ENCODE measurements at places on chromosomes 2 and 18. TPM values are rescaled to one million over a fixed set of nuclear protein-coding genes. Genes with fewer than 3 reads are reported as not detected.

The PAIP2B gene
- 3.7 TPM for total RNA-seq

The GPR155 gene
- total RNA-seq = 2.8 TPM

The GKN2 gene
- not detected for total RNA-seq

The CXCR1 gene
- not detected for total RNA-seq

- no peak overlapping the region for H3K4me3 ChIP-seq
- no peak for DNase-seq
- H3K36me3 ChIP-seq = peaks cover 2% of the 10 kb centered on the region
- H3K27ac ChIP-seq = no peak overlapping the region
- H3K4me1 ChIP-seq = peaks cover 14% of the 10 kb centered on the region
- H3K27me3 ChIP-seq = no peaks in the 10 kb centered on the region
These were observed 77.8 kb downstream of the CHRNA1 start for GRCh38 chr2:174686430-174686829.

GRCh38 chr2:217799563-217800432, 203.0 kb downstream of the TNS1 start:
- DNase-seq = no peak
- no peak overlapping the region for H3K4me3 ChIP-seq
- H3K4me1 ChIP-seq = peaks cover 17% of the 10 kb centered on the region
- no peaks in the 10 kb centered on the region for H3K27me3 ChIP-seq

DNA sequence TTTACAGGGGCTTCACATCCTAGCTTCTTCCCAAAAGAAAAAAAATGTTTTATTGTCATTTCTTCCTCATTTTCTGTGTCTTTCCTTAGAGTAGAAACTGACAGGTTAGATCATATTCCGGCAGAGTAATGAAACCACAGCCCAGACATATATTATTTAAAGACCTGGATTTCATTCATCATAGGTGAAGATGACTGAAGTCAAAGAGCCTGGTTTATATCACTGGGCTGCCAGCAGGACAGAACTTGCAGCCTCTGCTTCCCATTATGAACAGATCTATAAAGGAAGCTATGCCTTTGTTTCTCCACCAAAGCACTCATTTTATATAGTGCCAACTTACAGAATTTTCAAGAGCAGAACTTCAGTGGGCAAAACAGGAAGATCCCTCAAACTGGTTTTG, 137.9 kb downstream of the METTL4 start:
- H3K36me3 ChIP-seq = no peaks in the 10 kb centered on the region
- no peak overlapping the region for H3K4me3 ChIP-seq
- no peak for DNase-seq
- H3K4me1 ChIP-seq = no peaks in the 10 kb centered on the region

DNA sequence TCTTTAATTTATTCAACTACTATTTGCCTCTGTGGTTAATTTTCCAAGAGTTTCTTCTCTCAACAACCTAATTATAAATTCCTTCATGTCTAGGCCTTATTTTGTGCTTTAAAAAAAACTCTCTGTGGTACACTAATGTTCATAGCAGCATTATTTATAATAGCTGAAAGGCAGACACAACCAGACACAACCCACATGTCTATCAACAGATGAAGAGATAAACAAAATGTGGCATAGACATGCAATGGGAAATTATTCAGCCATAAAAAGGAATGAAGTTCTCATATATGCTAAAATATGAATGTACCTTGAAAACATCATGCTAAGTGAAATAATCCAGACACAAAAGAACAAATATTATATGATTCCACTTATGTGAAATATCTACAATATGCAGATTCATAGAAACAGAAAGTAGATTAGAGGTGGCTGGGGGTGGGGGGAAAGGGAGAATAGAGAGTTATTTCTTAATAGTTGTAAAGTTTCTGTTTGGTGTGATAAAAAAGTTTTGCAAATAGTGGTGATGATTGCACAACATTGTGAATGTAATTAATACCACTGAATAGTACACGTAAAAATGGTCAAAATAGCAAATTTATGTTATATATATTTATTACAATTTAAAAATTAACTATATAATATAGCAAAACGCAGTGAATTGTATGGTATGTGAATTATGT, 28.1 kb upstream of the RASGRP3 start:
- peaks cover 4% of the 10 kb centered on the region for H3K36me3 ChIP-seq
- H3K27me3 ChIP-seq = no peaks in the 10 kb centered on the region
- H3K4me3 ChIP-seq = no peak overlapping the region
- H3K4me1 ChIP-seq = peaks cover 6% of the 10 kb centered on the region
- no peak for DNase-seq

GRCh38 chr2:124961132-124961531, 936.0 kb downstream of the CNTNAP5 start:
- no peak overlapping the region for H3K4me3 ChIP-seq
- H3K36me3 ChIP-seq = no peaks in the 10 kb centered on the region
- H3K27me3 ChIP-seq = no peaks in the 10 kb centered on the region
- DNase-seq = no peak
- no peaks in the 10 kb centered on the region for H3K4me1 ChIP-seq

- H3K27me3 ChIP-seq = no peaks in the 10 kb centered on the region
- no peak overlapping the region for H3K27ac ChIP-seq
- no peaks in the 10 kb centered on the region for H3K4me1 ChIP-seq
- no peak overlapping the region for H3K4me3 ChIP-seq
These were observed 889.6 kb upstream of the LRRTM1 start for GRCh38 chr2:81194176-81194575.

DNA sequence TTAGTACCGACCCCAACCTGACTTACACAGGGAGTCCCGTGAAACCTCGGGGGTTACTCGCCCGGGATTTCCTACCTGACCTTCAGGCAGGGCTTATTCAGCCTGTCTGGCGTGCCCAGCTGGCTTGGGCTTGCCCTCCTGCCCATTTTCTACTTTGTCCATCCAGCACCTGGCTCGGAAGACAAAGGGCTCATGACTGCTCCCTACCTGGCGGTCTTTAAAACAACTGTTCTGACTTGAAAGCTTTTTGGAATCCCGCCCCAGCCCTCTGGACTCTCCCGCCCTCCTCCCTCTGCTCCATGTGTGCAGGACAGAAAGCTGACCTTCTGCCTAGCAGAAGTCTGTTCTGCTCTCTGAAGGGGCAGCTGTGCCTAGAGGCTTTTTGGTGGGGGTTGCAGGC, 43.1 kb downstream of the ACKR3 start:
- H3K27me3 ChIP-seq = peaks cover 20% of the 10 kb centered on the region
- H3K36me3 ChIP-seq = no peaks in the 10 kb centered on the region
- no peak overlapping the region for H3K27ac ChIP-seq
- H3K4me1 ChIP-seq = no peaks in the 10 kb centered on the region
- H3K4me3 ChIP-seq = no peak overlapping the region

DNA sequence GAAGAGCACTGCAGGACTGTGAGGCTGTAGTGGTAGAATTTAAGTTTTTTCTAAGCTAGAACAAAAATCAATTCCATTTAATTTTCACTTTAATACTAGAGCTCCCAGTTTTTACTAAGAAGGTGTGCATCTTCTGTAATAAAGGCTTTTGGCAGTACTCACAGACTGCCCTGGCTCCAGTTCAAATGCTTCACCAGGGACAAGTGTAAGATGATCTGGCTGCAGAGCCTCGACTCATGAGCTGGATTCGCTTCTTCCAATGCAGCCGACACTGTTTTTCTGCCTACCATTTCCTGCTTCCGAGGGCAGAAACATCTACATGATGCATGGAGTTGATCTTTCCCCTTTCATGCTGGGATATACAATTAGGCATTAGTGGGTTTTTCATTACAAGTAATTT, 87.0 kb downstream of the FARSB start:
- no peak overlapping the region for H3K27ac ChIP-seq
- H3K4me3 ChIP-seq = no peak overlapping the region
- no peaks in the 10 kb centered on the region for H3K27me3 ChIP-seq
- peaks cover 54% of the 10 kb centered on the region for H3K36me3 ChIP-seq
- no peak for DNase-seq

Measured in activated B cell treated with CpG ODN at 0.5 μM for 24 hours (primary cell).